ENCODE measurements at places on chromosomes 7 and 10.
A peak's percentile ranks its signal among the peaks of the same experiment; 100 is the strongest.

DNA sequence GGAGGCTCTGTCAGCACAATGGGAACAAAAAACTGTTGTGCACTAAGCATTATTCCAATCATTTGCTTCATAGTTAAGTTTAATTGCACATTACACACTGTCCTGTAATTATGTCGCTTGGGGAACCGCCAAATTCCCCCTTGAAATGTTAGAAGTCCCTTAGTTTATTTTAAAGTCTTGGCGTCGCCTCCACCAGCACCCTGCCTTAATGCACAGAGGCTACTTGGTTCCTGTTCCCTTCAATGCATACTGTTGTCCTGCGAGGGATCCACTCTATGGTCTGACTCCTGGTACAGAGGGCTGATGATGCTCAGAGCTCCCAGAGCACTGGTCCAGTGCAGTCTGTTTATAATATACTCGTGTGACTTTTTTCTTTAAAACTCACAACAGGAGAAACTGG is 330.7 kb downstream of the ELMO1 start:
- no peak for DNase-seq

GRCh38 chr10:28711041-28711440 is 33.7 kb downstream of the BAMBI start:
- DNase-seq = no peak

DNA sequence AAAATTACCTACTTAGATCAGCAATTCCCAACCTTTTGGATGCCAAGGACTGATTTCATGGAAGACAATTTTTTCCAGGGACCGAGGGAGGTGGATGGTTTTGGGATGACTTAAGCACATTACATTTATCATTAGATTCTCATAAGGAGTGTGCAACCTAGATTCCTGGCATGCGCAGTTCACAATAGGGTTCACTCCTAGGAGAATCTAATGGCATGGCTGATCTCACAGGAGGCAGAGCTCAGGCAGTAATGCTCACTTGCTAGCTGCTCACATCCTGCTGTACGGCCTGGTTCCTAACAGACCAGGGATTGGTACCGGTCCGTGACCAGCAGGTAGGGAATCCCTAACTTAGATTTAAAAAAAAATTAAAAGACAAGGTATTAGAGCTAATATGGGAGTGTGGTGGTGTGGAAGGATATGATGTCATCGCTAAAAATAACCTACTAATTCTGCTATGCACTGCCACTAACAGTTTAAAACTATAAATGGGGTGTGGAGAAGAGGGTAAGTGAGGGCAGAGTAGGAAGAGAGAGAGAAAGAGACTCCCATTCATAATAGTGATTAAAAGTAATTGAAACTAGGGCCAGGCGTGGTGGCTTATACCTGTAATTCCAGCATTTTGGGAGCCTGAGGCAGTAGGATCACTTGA is 282.7 kb downstream of the BAMBI start:
- peak; percentile 40 for DNase-seq

DNA sequence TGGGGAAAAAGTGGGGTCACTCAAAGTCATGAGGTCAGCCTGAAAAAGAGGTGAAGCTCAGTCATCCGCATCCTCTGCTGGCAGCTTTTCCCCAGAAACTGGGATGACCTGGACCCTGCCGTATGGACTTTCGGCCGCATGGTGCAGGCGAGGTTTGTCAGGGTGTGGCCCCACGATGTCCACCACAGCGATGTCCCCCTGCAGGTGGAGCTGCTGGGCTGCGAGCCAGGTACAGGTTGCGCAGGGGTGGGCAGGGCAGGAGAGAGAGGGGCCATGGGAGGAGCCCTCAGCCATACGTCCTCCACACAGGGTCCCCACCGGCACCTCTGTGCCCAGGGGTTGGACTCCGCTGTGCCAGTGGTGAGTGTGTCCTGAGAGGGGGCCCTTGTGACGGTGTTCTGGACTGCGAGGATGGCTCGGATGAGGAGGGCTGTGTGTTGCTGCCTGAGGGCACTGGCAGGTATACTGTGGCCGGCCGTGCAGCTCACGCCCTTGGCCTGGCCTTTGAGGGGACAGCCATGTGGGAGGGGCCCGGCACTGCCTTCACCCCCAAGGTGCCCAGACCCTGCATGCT is 23.0 kb upstream of the ZNF467 start:
- DNase-seq = no peak

GRCh38 chr10:99429517-99430095 is 818 bp downstream of the GOT1 start:
- DNase-seq = no peak

DNA sequence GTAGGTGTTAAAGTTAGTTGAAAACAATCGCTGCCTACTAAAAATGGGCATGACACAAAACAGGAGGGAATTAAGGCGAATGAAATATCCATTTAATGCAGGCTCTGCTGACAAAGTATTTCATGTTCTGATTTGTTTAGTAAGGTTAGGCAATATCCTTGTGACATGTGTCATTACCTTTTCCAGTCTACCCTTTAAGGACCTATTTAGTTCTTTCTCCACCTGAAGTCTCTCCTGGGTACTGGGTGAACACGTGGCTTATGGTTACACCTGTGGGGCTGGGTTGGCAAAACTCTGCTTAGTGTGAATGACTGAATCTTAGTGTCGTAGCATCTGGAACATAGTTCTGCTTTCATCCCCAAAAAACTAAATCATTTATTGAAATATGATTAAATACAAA is 313.5 kb downstream of the CCDC3 start:
- DNase-seq = no peak

DNA sequence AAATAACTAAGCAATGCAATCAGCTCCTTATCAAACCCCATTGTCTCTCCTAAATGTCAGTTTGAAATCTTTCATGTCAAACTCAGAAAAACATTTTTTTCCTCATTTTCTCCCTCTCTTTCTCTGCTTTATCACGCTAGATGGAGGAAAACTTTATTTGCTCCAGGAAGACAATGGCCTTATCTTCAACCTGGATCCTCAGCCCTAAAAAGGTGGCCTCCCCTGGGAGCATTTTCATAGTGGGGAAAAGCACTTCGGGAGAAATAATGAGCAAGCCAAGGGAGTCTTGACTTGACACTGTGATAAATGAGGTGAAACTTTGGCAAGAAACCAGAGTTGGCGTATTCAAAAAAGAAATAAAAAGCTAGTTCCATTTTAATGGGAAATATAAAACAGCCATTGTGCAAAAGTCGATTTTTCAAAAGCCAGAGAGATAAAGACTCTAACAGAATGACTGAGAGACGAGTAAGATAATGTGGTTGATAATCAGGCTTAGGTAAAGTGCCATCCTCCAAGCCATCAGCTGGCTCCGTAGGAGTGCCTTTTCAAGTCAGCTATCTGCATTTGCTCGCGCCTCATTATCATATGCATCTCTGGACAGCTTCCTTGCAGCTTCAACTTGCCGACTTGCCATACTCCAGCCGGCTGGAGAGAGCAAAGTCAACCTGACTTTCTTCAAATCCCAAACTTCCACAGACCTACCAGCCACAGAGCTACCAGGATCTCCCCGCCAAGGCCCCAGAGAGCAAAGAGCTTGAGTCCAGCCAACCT is 19.9 kb downstream of the HABP2 start:
- no peak for DNase-seq

DNA sequence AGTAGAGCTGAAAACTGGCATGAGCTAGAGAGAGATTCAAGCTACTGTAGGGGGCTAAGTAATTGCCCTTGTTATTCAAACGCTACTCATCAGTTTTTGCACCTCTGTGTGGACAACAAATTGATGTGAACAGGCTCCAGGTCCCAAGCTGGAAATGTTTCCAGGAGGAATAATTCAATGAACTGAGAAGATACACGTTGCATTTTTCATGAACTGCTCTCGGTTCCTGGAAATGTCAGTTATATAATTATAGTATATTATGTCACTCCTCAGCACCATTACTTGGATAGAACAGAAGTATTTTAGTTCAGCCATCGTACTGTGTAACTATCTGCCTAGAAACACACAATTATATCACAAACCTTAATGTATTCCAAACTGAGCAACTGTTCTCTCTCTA is 65.9 kb upstream of the A1CF start:
- DNase-seq = no peak

GRCh38 chr7:32066441-32066840 is 3.8 kb downstream of the PDE1C start:
- no peak for DNase-seq

GRCh38 chr7:105810556-105810955 is 65.8 kb downstream of the ATXN7L1 start:
- DNase-seq = no peak

GRCh38 chr10:49005270-49005669 is 65.6 kb upstream of the LRRC18 start:
- DNase-seq = no peak

DNA sequence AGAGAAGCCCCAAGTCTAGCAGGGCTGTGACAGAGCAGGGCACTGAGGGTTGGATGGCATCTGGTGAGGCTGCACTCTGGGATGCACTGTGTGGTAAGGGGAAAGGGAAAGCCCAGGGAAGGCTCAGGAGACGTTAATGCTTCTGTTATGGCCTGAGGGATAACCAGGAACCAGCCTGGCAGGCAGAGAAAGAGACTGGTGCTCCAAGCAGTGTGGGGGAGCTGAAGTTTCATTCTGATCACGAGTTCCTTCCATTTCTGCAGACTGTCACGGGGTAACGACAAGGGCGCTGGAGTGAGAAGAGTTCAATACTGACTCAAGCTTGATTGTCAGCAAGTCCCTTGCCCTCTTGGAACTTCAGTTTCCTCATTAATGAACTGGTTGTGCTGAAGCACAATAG is 730.9 kb downstream of the GRID1 start:
- DNase-seq = no peak

DNA sequence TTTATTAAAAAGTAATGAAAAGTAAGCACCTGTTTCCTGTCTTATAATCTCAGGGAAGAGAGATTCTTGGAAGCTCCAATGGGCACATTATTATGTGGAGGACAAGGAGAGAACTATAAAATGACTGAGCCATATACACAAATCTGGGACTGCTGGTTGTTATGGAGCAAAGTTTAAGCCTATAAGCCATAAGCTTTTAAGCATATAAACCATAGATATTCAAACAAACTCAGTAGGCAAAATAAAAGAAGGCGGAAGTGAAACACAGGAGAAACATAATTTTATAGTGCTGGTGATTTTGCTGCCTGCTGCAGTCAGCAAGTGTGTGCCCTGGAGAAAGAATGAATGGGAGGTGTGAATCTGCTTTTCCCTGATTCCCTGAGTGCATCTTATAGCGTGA is 274.4 kb downstream of the KIF20B start:
- DNase-seq = no peak
